Epithelial cell of esophagus (primary cell): ENCODE measurements at places on chromosomes 12 and 14.

DNA sequence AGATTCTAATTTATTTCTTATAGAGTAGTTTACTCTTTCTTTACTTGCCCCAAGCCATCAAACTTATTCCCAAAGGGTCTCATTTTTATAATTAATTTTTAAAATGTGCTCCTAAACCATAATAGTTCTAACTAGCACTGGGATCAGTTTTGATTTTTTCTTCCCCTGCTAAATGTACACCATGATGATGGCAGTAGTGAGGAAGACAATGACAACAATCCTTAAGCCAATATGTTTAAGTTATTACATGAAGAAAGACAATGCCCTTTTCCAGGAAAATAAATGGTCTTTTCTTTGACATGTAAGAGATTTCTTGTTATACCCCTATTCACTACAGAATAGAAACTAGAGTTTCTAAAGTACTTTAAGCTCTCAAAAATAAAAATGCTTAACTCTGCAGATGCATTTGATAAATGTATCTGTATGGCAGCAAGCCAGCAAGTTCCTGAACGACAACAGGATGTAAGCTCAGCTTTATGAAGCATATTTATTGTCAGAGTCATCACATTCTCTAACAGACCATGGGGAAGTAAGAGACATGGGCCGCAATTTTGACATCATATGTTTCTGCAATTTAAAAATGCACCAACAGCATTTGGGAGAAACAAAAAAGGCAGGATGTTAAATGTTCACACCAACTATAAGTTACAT lies 36.0 kb upstream of the SNX6 start:
- DNase-seq = peak; percentile 80

- DNase-seq = peak; percentile 78
Measured at GRCh38 chr12:57766464-57767304, at the start of gene CYP27B1. Gene CYP27B1, minus strand, starts transcription at chr12:57767078. Its CDS starts 37 bp downstream, at chr12:57767041.

DNA sequence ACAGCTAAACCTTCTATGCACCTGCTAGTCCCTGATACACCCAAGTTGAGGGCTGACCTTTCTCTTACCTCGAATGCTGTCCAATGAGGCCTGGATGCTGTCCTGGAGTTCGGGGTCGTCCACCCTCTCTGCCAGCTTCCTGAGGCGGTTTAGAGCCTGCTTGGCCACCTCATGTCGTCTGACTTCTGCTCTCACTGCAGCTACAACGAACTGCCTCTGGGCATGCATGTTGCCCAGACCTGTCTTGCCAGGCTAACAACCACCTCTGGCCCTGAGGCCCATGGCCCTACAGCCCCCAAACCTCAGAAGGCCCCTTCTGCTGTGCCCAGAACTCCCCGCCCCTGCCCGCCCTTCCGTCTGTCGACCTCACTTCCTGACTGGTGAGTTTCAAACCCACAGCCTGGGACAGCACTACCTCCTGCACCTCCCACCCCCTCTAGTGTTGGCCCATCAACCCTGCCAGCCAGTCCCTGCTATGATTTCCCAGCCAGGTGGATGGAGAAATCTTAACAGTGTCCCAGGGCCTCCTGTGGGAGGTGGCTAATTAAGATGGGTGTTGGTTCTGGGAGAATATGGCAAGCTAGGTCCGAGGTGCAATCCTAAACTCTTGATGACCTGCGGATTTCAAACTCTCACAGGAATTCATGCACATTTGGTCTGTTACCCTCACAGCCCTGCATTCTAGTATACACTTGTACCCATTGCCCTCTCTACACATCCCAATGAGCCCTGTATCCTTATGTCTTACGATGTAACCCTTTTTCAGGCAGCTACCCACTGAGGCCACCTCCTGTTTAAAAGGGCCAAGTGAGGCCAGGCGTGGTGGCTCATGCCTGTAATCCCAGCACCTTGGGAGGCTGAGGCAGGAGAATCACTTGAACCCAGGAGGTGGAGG lies 2.7 kb upstream of the TSPAN31 start:
- peak; percentile 39 for DNase-seq

GRCh38 chr12:118302053-118302452 lies 70.7 kb downstream of the TAOK3 start:
- DNase-seq = peak; percentile 74

DNA sequence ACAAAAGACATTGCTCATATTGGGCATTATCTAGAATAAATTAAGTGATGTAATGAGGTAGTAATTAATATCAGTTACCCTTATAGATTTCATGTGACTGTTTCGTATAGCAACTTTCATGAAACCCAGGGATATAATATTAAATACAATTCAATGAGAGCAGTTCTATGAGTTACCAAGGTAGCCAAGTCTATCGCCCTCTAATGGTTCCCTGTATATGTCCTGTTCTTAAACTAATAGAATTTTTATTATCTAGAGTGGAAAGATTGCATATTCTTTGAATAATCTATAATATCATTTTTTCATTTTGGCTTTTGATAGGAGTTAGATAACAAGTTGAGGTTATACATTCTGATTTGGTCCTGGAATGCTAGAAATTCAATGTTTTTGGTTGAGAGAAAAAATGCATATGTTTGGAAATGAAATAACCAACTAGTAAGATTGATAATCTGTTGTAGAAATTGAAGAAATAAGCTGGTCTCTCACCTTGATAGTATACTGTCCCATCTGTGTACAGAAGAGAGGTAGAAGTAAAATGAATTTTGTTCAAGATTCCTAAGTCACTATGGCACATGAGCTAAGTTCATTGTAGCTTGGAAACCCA lies 59.7 kb downstream of the SCFD1 start:
- peak; percentile 26 for DNase-seq

DNA sequence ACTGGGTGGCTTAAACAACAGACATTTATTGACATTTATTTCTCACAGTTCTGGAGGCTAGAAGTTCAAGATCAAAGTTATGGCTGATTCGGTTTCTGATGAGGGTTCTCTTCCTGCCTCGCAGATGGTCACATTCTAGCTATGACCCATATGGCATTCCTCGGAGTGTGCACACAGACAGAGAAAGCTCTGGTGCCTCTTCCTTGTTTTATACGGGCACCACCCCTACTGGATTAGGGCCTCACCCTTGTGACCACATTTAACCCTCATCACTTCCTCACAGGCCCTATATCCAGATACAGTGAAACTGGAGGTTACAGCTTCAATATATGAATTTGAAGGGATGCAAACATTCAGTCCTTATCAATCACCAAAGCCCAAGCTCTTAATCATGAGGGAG lies 77.0 kb upstream of the OVCH1 start:
- no peak for DNase-seq

DNA sequence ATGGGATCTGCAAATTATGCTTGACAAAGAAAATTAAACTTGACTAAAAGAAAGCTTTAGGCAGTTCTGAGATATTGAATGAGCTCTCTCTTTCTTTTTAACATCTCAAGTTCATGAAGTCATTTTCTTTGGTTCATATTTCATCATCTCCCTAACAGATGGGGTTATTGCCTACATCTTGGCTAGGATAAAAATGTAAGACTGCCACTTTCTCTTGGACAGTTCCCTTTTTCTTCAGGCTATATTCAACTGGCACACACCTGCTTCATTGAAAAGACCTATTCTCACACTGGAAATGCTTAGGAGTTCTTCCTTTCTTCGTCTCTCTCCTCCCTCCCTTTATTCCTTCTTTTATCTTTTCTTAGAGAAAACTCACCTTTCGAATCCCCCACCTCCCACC lies 355.9 kb upstream of the SEL1L start:
- DNase-seq = no peak

DNA sequence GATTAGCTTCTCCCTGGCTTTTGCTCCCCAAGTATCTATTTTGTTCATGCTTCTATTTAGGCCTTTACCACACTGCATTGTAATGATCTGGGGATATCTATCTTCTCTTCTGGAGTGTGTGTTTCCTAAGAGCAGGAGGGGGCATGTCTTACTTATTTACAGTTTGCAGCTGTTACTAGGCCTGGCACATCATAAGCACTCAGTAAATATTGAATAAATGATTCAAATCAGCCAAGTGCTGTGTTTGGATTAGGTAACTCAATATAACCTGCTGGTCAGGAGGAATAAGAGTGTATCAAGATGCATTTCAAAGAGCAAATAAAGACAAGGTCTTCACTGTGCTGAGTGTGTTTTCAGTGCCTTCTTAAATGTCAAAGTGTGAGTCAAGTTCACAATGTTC lies 186.1 kb downstream of the FOXG1 start:
- DNase-seq = no peak

GRCh38 chr12:114335607-114336006 lies 70.3 kb downstream of the TBX5 start:
- no peak for DNase-seq

DNA sequence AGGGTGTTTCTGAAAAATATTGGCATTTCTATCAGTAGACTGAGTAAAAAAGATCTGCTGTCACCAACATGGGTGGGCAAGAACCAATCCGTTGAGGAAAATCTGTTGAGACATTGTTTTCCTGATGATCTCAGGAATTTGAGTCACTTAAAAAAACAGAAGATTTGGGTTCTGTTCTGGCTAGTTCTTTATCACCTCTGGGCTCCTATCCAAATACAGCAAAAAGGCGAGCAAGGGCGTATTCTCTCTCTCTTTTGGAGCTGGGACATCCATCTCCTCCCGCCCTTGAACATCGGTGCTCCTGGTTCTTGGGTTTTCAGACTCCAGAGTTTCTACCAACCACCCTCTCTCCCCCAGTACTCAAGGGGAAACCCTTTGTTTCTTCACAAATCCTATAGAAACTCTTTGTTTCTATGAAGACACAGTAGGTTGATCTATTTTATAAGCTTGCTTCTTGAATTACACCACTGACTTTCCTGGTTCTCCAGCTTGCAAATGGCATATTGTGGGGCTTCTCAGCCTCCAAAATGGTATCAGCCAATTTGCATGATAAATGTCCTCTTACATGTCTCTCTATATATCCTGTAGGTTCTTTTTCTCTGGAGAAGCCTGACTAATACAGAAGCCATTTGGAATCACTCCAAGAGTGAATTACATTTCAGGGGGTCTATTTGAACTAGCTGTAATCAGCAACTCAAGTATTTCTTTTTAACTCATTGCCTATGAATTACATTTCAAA lies 263.9 kb upstream of the TMTC1 start:
- no peak for DNase-seq

DNA sequence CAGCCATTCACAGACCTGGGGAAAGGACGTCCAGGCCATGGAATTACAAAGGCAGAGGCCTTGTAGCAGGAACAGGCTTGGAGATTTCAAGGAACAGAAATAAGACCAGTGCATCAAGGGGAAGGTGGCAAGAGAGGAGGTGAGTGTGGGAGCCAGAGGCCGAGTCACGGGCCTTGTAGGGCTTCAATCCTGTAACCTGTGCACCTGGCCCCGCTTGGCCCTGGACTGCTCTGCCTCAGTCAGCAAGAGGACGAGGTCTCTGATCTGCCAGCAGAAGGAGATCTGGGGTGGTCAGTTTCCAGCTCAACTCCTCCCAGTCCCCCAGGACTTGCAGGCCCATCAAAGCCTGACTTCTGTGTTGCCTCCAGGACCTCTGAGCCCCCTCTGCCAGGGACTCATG lies 200.8 kb downstream of the VRK1 start:
- no peak for DNase-seq

DNA sequence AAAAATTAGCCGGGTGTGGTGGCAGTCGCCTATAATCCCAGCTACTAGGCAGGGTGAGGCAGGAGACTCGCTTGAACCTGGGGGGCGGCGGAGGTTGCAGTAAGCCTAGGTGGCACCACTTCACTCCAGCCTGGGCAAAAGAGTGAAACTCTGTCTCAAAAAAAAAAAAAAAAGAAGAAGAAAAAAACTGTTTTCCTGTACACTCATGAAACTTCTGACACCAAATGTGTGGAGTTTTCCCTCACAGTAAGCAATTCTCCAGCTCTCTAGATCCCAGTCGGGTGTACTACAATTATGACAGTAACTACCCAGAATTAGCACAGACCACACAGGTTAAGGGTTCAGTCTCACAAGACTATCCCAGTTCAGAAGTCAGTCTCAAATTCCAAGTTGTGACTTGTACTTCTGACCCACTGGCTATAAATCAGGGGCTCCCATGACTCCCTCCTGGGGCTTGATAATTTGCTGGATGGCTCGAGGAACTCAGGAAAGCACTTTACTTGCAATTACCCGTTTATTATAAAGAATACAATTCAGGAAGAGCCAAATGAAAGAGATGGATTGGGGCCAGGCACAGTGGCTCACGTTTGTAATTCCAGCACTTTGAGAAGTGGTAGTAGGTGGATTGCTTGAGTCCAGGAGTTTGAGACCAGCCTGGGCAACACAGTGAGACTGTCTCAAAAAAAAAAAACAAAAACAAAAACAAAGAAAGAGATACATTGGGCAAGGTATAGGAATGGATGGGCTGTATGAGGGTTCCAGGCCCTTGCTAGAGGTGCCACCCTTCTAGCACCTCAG lies 12.4 kb upstream of the ARF6 start:
- no peak for DNase-seq

DNA sequence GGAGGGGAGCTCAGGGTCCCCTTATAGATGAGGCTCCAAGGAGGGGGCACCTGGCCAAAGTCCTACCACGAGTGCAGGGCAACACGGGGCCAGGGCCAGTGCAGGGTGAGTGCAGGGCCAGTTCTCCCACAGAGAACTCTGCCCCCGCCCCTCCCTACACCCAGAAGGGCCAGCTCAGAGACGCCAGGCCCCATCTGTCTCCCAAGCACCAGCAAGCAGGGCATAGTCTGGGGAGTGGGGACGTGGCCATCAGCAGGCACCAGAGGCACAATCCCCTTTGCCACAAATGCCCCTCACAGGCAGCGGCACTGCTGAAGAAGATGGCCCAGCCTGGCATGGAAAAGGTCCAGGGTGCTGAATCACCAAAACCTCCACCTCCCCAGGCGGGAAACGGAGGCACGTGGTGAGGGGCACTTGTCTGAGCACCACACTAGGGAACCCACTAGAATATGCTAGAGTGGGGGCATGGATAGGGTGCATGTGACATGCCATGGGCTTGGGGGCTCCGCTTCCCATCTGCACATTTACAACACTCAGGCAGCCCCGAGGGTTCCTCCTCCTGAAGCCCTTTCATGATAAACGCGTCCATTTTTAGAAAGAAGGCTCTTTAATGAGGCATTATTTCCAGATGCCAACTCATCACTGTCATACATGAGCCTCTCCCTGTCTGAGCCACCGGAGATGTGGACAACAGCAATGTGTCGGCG lies 17.8 kb downstream of the CCDC85C start:
- DNase-seq = no peak

- no peak for DNase-seq
Measured at GRCh38 chr14:44309331-44309730, 197.8 kb downstream of the FSCB start.

DNA sequence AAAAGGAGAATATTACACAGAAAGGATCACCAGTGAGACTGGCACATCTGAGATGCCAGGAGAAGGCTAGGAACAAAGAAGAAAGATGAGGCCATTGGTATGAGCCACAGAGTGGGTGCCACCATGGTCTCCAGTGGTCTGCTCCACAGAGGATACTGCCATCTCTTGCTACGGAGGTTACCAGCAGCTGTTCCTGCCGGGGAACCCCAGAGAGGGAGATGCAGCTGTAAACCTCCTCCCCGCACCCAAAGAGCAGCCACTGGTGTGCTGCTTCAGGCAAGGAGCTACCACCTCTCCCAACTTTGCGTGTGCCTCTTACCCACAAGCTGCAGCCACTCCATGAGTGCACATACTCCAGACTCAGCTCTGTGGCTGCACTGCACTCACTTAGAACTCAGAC lies 201.5 kb upstream of the RTL1 start:
- no peak for DNase-seq

GRCh38 chr12:118061873-118062843 lies 1.2 kb upstream of the WSB2 start:
- DNase-seq = peak; percentile 48

- DNase-seq = no peak
Measured at GRCh38 chr12:120938496-120938895, 34.3 kb upstream of the SPPL3 start.
